ENCODE measurements at places on chromosomes 5 and 9.

GRCh38 chr5:93572101-93572607 is 8.9 kb downstream of the NR2F1-AS1 start:
- no peak for DNase-seq

GRCh38 chr9:4065054-4065453 is 234.8 kb downstream of the GLIS3 start:
- DNase-seq = no peak

DNA sequence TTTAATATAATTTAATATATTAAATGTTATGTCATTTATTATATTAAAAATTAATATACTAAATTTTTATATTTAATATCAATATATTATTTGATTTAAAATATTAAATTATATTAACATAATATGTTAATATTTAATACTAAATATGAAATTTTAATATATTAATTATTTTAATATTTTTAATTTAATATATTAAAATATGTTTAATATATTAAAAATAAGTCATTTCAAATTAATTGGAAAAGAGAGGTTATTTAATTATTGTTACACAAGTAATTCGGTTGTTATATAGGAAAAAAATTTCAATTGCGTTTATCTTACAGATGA is 114.2 kb downstream of the LIFR start:
- no peak for DNase-seq

- DNase-seq = no peak
Observed at GRCh38 chr9:113728989-113729388, 147.1 kb upstream of the ZNF618 start.

- no peak for DNase-seq
Observed at GRCh38 chr5:179764056-179764455, 29.7 kb upstream of the LTC4S start.

DNA sequence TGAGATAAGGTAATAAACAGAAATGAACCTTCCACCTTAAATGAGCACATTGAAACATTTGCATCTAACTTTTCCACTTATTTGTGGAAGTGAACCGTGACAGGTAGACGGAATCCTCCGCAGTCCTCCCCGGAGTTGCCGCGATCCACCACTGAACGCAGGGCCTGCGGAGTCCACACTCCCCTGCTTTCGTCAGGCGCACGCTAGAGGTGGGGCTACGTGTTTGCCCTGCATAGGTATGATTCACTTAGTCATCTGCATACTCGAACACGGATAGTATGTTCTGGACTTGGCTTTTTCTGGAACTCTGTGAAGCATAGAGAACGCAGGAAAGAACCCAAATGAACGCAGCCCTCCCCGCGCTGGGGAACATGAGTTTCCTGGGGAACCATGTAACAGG is 272.8 kb upstream of the IRX4 start:
- DNase-seq = no peak

- no peak for DNase-seq
Observed at GRCh38 chr5:36300927-36301540, 668 bp downstream of the RANBP3L start.

DNA sequence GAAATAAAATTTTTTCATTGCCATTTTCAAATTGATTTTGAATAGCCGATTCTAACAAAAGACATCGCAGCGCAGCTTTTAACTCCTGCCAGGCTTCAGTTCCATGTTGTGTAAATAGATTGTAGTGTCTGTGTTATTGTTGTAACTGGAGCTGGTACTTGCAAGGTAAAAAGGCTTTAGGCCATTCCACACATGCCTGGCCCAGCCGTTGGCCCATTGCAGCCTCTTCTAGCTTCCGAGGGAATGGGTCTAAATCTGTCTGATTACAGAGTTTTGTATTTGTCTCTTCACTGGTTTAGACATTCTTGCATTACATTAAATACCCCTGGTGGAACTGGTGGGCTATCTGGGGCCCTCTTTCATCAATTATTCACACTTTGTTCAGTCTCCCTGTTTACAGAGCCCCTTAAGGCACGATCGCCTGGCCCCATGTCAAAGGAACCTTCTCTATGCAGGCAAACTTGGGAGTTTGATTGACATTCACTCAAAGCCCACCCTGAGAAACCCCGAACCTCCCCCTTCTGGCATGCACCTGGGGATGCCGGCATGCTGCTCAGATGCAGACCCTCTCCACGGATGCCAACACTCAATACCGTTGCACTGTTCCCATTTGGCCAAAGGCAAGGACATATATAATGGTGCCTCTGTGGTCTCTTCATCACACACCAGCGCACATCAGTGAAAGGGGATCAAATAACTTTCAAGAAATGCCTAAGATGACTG is 281.7 kb upstream of the IRX2 start:
- no peak for DNase-seq

DNA sequence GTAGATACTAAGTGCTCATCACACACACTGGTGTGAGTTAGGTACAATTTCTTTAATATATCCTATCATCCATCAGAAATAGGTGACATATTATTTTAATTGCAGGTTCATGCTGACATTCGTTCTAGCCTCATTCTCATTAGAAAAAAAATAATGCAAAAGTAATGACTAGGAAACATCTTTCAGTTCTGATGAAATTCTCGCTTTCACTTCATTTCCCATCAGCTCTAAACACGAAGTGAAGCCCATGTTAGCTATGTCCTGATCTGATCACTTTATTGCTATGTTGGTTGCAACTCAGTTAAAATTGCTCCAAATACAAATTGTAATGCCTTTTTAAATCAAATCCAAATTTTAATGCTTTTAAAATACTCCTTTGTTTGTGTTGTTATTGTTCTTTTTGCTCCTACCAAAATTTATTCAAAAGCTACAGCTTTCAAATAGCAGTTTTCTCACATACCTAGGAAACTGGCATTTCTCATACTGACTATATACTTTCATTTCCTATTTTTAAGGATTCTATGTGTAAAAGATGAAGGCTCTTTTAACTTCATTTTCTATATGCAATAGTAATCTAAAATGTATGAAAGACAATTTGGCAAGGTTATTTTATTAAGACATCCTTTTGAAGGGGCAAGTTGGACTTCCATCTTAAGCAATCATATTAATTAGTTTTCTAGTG is 1237.8 kb upstream of the ACO1 start:
- no peak for DNase-seq

GRCh38 chr9:113963696-113964494 is 87.8 kb downstream of the ZNF618 start:
- no peak for DNase-seq

DNA sequence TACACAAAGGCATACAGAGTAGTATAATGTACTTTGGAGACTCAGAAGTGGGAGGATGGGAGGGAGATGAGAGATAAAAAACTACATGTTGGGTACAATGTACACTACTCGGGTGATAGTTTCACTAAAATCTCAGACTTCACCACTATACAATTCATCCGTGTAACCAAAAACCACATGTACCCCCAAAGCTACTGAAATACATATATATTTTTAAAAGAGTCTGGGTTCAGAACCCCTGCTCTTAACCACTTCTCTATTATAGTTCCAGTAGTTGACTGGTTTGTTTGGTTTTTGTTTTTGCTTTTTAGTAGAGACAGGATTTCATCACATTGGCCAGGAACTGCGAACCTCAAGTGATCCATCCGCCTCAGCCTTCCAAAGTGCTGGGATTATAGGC is 22.6 kb downstream of the SGTB start:
- DNase-seq = no peak

GRCh38 chr5:157292599-157292998 is 26.7 kb downstream of the CYFIP2 start:
- DNase-seq = no peak

- DNase-seq = no peak
Observed at GRCh38 chr9:126957687-126958053, 43.1 kb downstream of the RALGPS1 start.

DNA sequence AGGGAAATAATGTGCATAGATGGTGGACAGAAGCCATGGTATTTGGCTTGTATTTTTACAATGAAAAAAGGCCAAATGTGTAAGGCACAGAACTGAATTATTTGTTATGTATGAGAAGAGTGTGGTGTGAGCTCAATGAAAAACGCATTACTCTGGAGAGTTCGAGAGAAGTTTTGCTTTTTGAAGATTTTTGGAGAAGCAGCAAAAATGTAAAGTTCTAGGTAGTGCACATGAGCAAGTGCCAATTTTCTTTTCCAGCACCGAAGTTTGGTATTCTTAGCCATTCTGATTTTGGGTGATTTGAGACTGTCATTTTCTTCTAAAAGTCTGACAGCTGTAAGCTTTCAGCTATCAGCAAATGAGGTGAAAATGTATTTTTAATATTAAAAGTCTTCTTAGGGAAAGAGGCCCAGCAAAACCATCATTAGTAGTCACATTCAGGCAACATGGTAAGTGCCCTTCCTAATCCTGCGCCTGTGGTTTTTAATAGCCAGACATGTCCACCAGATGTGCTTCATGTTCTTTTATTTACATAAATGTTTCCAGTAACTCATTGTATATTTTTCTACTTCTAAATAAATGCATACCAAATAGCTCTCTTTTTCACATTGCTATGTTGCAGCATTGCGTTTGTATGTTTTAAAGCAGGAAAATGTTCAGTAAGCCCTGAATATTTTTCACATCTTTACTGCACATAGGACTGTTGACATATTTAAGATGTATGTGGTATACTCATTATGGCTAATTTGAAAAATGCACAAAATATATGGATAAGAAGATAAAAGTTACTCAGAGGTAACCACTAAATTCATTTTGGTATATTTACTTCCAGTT is 50.4 kb downstream of the RASGRF2 start:
- no peak for DNase-seq

GRCh38 chr5:142012186-142012785 is 541 bp downstream of the GNPDA1 start:
- DNase-seq = no peak

DNA sequence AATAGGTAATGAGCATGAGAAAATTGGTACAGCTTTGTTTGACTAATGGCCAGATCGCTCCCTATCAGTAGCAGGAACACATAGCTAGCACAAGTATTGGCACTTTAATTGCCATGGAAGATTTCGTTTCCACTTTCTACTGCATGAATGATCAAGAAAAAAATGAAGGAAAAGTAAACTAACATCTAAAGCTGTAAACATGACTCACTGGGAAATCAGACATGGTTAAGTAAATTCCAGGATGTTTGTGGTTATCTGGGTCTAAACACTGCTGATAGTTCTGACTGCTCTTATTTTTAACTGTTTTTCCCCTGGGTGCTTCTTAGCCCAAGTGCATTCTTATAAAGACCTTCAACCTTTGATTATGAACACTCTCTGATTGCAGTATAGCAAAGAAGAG is 388.9 kb downstream of the NR2F1-AS1 start:
- DNase-seq = no peak

DNA sequence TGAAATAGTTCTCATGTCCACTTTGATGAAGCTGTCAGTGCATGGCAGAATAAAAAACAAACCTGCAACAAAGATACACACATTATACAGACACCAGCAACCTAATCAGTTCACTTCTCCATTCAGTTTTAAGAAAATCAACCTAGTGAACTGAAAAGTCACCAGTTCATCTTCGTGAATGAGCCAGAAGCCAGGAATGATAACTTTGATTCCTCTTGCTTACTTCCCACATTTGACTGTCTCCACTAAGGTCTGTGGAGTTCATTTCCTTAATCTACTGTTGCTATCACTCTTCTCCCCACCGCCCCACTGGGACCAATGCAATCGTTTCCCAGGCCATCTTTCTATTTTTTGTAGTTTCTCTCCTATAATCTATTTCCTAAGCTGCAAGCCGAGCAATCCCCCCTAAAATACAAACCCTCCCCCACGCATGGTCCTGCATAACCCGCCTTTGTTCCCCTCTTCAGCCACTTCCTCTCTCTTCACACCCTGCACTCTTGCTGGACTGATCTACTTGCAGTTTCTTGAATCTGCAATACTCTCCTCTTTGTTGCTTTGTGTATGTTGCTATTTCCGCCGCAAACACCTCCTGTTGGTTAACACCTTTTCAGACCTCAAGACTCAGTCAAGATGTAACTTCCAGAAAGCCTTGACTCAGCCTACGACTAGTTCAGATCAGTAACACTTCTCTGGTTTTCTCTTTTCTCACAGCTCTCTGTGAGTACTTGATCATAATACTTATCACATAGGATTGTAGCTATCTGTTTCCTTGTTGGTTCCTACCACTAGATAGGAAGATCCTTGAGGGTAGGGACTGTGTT is 16.6 kb downstream of the STOM start:
- peak; percentile 6 for DNase-seq

- DNase-seq = no peak
Observed at GRCh38 chr9:122322553-122322952, 48.3 kb upstream of the PTGS1 start.

GRCh38 chr9:92590377-92590776 is 54.6 kb upstream of the ECM2 start:
- DNase-seq = no peak

- DNase-seq = no peak
Observed at GRCh38 chr5:156254196-156254595, 72.8 kb upstream of the SGCD start.

GRCh38 chr9:123283048-123283408 is 14.6 kb upstream of the STRBP start:
- DNase-seq = no peak

- no peak for DNase-seq
Observed at GRCh38 chr9:85115473-85115872, 445.9 kb downstream of the NTRK2 start.

GRCh38 chr9:88925481-88925880 is 65.8 kb upstream of the S1PR3 start:
- no peak for DNase-seq

DNA sequence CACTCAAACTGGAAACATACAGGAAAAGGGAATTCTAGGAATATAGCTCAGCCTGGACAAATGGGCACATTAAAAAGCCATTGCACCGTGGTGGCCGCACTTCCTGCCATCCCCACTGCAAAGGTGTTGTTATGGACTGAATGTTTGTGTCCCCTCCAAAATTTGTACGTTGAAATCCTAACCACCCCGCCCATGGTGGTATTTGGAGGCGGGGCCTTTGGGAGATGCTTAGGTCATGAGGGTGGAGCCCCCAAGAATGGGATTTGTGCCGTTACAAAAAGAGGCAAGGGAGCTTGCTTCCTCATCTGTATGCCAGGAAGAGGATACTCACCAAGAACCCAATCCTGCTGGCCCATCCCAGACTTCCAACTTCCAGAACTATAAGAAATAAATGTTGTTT is 1.1 kb upstream of the CMBL start:
- DNase-seq = no peak

- DNase-seq = no peak
Observed at GRCh38 chr9:126827227-126827626, 22.4 kb downstream of the ZBTB43 start.

- DNase-seq = no peak
Observed at GRCh38 chr9:104232781-104233341, 138.8 kb downstream of the SMC2 start.

DNA sequence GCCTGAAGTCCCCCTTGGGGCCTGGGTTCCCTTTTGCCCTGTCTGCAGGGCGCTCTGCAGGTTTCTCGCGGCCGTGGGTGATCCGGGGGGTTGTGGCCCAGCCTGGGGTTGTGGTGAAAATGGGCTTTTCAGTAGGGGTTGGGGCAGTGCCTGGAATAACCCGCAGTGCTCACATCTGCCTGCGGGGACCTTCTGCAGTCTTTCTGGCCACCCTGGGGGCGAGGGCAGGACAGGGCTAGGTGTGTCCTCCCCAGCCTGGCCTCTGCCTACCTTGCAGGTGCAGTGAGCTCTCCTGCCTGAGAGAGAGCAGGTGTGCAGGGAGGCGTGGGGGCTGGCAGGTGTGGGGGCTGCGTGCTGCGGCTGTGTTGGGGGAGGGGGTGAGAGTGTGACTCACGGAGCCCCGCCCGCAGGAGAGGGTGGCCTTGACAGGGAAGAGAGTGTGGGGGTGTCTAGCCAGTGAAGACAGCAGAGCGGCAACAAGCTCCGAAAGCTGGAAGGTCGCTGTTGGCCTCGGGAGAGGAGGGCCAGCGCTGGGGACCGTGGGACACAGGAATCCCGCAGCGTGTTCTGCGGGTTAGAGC is 131.4 kb downstream of the MRPL36 start:
- no peak for DNase-seq

Measured in stimulated activated CD8-positive, alpha-beta memory T cell treated with anti-CD3 and anti-CD28 coated beads, Interleukin-15, amount 100 ng/mL, for 24 hours (primary cell).